ENCODE measurements at places on chromosomes 1 and 21.

- no peak for DNase-seq
Observed at GRCh38 chr1:54408147-54409066, 2.2 kb upstream of the SSBP3 start.

DNA sequence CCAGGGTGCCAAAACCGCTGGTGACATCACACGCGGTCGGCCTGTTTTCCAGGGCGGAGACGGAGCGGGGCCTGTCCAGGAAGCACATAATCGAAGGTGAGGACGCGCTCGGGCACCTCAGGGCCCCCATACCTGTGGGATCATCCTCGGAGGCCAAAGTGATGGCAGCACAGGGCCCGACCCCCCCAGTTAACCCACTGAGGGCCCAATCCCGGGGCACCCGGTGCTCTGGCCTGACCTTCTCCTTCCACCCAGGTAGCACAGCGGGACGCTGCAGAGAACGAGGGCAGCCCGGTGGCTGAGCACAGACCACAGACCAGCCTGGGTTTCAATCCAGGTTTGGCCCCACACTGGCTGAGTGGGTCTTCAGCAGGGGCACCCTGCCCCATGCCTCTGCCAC is 43.3 kb downstream of the KCNAB2 start:
- DNase-seq = no peak

DNA sequence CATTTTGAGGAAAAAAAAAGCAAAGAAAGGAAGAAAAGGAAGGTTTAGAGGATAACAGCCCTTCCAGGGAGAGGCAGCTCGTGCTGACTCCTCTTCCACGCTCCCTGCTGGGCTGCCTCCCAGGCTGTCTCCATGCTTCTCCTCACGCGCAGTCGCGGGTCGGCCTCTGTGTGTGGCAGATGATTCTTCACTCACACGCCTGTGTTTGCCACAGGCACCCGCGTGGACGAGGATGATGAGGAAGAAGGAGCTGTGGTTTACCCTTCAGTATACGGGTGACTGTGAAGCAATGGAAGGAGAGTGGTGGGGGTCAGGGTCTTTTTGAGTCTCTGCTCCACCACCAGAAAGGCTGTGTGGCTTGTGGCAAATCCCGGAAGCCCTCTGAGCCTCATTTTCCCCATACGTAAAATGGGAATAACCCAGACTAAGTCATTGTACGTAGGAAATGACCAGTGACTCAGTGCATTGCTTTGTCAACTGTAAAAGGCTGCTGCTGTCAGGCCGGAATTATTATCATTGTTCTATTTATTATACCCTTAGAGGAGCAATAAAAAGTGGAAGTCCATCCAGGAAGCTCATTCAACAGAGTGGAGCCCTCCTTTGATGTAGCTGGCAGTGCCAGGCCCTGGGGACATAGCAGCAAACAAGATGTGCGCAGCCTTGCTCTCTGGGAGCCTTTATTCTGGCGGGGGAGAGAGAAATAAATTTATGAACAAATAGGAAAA is 11.9 kb upstream of the SH2D2A start:
- DNase-seq = no peak

DNA sequence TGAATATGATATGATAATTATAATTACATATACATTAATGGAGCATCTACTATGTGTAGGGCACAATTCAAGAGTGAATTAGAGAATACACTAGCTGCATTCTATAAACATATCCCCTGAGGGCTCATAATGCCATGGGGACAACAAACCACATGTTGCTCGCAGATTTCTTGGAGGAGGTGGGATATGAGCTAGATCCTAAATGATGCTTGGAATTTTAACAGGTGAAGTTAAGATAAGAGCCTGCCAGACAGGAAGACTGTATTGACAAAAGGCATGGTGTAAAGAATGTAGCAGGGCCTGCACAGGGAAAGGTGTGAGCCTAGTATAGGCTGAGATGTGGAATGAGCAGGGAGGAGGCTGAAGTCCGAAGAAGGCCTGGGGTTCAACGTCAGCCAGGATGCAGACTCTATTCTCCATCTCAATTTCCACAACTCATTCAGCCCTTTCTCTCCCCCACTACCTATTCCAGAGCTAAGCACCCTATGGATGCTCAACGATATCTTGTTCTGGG is 120.2 kb downstream of the ELAVL4 start:
- DNase-seq = no peak

- DNase-seq = no peak
Observed at GRCh38 chr1:23627069-23627735, 64.4 kb upstream of the RPL11 start.

DNA sequence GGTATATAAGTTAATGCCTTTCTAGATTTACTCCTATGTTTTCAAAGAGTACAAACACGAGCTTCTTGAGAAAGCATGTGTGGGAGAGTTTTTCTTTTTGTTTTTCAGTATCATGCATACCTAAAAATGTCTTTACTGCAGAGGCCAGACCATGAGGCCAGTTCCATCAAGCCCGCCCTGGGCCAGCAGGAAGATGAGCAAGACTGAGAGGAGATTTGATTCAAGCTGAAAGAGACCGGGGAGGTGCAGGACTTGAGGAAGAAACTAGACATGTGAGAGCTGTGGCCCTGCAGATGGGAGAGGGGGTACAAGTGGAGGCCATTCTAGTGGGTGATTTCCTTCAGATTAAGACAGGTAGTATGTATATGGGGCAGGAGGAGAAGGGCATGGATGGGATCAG is 33.4 kb upstream of the NTPCR start:
- no peak for DNase-seq

GRCh38 chr1:214086945-214087344 is 99.2 kb downstream of the PROX1 start:
- DNase-seq = no peak

- DNase-seq = no peak
Observed at GRCh38 chr1:211741116-211741515, 65.7 kb upstream of the NEK2 start.

GRCh38 chr1:182809414-182809957 is 19.9 kb downstream of the NPL start:
- DNase-seq = no peak

DNA sequence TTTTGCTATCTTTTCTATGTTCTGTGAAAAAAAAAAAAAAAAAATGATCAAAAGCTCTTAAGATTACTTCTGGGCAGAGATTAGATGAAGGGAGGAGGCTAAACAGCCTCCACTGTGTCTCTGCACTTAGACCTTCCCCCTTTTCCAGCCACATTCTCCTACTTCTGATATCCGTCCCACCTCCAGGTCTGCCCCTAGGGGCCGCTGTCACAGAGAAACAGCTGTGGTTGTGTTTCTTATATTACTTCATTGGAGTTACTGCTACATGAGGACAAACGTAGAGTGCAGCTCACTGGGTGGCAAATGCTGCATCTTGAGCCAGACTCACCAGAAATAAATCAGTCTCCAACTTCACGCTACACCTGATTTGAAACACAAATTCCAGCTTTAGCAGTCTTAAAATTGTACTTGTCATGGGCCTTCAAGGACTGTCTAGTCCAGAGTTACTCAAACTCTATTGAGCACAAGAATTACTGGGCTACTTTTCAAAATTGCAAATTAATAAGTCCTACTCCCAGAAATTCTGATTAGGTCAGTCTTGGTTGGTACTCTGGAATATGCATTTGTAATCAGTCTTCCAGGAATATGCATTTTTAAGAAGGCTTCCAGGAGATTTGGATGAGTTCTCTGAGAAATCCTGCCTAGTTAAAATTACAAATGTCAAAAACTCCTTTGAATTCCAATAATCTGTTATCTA is 125.2 kb upstream of the PTBP2 start:
- no peak for DNase-seq

GRCh38 chr1:215835951-215836350 is 268.8 kb downstream of the KCTD3 start:
- DNase-seq = no peak

DNA sequence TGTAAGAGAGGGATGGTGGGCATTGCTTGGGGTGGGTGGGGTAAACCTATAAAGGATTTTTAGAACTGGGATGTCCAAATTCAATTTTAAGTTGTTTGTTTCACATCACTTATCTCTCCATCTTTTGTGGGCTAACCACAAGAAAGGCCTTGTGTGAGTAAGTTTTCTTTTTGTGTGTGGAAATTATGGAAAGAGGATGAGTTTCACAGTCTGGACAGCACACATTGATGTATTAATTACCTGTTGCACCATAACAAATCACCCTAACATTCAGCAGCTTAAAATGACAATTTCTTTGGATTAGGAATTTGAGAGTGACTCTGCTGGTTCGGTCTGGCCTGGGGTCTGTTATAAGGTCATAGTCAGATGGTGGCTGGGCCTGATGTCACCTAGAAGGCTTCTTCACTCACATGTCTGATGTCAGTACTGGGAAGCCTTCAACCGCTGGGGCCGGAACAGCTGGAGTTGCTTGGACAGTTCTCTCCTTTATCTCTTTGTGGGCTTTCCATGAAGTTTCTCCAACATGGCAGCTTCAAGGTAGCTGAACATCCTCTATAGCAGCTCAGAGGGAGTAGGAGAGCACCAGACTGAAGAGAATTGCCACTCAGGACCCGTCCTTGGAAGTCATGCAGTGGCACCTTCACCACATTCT is 2.0 kb upstream of the COL9A2 start:
- no peak for DNase-seq

DNA sequence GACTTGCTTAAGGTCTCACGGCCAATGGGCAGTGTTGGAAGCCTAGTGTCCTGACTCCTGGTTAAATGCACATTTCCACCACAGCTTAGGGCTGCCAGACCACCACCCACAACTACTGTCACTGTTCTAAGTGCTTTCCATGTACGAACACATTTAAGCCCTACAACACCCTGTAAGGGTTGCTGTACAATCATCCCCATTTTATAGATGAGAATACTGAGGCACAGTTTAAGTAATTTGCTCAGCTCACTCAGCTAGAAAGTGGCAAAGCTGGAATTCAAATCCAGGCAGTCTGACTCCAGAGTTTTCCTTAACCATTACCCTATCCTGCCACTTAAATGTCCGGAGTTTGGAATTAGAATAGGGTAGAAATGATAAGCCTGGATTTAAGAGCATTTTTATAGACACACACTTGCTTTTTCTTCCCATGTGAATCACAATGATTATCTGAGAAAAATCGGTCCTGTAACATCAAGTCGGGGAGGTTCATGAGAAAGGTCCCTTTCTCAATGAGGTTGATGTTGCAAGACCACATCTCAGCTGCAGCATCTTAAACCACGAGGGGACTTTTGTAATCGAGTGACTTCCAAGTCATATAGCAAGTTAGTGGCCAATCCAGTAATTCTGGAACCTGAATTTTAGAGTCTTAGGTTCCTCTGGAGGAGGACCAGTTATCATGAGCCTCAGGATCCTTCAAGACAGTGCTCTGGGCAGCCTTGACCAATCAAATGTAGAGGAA is 8.6 kb downstream of the E2F2 start:
- DNase-seq = no peak

All from GM12891 (cell line).